ENCODE measurements at places on chromosomes 2 and 18.

DNA sequence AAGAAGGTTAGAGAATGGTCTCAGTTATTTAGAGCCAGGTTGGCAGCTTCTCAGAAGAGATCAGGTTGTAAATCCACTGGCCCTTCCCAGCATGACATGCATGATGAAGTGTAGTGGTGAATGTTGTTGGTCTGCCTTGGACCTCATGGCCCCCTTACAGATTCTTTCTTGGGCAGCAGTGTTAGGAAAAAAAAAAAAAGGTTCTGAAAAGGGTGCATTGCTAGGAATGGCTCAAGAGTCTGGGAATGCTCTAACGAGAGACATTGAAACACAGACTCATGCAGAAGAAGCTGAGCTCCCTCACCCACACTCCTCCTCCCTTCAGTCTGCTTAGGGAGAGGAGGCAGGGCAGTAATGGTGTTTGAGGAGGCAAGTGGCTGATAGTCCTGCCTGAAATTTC, 105.5 kb downstream of the POLE4 start:
- no peak for DNase-seq

- no peak for DNase-seq
Observed at GRCh38 chr2:213789940-213790339, 505.7 kb downstream of the SPAG16 start.

DNA sequence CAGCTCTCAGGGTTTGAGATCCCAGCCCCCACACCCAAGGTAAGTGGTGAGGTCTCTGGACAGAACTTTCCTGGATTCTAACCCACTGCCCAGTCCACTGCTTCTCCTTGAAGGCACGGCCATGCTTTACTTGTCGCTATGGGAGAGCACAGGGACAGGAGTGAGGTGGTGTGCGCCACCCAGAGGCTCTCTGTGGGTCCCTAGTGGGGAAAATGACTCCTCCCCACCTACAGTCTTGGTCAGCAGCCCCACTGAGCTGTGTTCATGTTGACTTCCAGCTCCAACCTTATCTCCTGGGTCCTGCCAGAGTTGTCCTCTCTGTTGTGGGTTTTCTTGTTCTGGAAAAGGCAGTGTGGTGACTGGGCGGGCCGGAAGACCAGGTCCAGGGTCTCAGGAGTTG, 11.1 kb downstream of the TET3 start:
- no peak for DNase-seq

GRCh38 chr2:201866643-201867473, 60.5 kb downstream of the CDK15 start:
- no peak for DNase-seq

GRCh38 chr2:159562248-159562647, 54.1 kb downstream of the BAZ2B start:
- no peak for DNase-seq

GRCh38 chr2:99032001-99032400, 96.0 kb upstream of the CRACDL start:
- DNase-seq: no peak

GRCh38 chr2:8803658-8804379, 33.6 kb downstream of the KIDINS220 start:
- DNase-seq: no peak

DNA sequence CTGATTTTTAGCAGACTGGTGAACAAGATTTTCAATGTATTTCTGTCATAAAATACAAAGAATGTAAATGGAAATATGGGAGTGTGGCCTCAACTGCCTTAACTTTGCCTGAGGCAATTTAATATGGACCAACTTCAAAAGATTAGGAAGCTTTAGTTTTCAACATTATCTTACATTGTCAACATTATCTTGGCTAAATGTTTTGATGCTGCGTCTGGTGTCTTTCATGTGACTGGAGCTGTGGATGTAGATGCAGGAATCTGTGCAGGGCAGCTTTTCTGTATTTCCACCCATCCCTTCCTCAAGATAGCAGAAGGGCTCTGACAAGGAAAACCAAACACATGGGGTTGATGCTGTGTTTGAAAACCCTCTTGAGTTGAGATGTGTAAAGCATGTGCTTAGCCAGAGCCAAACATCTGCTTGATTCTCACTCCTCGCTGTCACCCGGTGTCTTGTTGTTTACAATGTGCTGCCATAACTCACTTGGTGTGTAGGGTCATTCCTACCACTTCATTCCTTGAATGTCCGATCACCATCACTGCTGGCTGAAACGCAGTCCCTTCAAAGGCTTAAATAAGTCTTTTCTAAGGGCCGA, 33.0 kb downstream of the COPS8 start:
- no peak for DNase-seq

- no peak for DNase-seq
Observed at GRCh38 chr2:161068670-161069069, 91.6 kb upstream of the TANK start.

DNA sequence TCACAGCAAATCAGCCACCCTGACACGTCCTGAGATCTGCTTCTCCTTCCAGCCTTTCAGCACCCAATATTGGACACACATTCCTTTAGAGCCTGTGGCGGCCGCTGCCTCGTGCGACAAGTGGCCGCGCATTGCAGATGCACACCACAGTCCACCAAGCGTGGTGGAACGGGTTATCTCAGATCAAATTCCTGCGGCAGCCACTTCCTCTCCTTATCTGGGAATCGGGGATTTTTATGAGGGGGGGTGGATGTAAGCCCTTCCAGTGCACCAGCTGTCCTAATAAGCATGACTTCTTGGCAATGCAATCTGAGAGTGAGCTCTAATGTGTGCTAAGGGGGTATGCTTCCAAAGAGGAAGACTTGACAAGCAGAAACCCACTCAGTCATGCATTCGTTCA, 18.3 kb upstream of the BMP10 start:
- DNase-seq: no peak

DNA sequence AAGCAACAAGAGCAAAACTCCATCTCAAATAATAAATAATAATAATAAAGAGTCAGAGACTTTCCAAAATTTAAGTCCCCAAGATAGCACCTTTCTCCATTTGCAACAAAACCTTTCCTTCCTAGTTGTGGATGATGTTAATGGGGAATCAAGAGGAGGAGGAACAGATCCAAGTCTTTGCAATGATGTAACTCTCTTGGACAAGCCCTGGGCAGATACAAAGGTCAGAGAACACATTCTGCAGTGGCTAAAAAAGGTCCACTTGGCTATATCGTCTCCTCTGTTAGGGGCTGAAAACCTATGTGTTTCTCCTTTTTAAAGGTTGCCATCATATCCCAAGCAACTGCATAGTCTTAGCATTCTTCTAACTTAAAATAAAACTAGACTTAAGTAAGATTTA, 151.1 kb downstream of the TMEM163 start:
- no peak for DNase-seq

DNA sequence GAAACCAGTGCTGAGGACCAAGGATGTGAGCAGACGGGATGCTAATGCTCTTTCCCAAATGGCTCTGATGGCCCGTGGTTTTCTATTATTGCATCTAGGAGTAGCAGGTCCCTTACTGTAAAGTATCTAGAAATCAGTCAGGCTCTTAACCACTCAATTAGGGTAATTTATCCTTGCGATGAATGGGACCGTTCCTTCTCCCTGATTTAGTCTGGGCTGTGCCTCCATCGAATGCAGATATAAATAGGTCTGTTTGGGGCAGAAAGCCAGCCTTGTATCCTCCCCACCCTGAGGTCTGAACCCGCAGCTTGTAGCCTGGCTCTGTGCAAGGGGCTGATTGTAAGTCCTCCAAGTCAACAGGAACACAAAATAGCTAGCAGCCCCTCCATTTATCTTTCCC, 9.5 kb upstream of the SMARCAL1 start:
- no peak for DNase-seq

- DNase-seq: no peak
Observed at GRCh38 chr18:48956356-48956755, 5.6 kb upstream of the SMAD7 start.

DNA sequence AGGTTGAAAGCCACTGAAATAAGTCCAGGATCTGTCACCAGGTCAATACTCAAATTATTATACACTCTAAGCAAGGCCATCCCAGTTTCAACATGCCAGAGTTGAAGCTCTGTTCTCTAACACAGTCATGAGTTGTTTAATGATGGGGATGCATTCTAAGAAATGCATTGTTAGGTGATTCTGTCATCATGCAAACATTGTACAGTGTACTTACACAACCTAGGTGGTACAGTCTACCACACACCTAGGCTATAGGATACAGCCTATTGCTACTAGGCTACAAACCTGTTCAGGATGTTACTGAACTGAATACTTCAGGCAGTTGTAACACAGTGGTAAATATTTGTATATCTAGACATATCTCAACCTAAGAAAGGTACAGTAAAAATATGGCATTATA, 162.2 kb downstream of the BAZ2B start:
- no peak for DNase-seq

DNA sequence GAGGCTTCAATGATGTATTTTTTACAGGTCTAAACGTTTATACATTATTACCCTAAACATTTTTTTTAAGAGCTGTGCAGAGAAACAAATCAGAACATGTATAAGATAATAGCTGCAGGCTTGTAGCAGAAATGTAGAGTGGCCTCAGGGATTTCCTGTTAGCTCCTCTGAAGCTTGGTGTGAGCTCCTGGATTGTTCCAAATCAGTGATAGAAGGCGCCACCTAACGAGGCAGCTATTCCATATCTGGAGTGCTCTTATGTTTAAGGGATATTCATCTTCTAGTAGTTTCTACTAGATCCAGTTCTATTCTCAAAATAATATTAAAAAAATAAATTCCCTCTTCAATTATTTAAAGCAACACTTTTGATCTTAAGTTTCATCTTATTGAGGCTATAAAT, 93.1 kb downstream of the LRP1B start:
- DNase-seq: peak; percentile 20

- no peak for DNase-seq
Observed at GRCh38 chr2:222232372-222232771, 66.4 kb downstream of the PAX3 start.

DNA sequence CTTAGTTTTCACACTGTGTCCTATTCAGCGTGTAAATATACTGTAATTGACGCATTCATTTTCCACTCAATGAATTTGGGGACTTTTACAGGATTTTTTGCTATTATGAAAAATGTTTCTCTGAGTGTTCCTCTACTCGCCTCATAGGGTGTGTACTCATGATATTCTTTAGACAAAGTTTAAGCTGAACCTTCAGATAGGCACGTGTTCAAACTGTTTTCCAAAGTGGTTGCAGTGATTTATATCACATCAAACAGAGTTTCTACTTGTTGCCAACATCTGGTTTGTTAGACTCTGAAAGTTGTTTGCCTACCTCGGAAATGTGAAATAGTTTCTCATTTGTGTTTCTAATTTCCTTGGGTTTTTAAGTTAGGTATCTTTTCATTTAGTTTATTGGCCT, 46.4 kb upstream of the IL1R1 start:
- DNase-seq: no peak

DNA sequence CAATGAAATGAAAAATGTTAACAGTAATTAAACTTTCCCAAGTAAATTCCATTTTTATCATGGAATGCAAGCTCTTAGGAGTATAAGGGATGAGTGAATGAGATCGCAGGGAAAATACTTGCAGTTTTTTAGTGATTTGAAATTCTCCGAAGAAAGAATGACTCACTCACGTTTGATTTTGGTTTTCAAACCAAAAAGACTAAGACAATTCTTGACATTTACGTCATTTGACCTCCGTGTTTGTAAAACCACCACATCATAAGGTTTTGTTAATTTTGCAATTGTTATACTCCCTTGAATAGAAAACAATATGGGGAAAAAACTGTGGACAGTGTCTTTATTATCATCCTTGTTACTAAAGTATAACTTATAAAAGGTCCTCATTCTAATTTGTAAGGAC, 29.4 kb downstream of the COL4A4 start:
- no peak for DNase-seq

DNA sequence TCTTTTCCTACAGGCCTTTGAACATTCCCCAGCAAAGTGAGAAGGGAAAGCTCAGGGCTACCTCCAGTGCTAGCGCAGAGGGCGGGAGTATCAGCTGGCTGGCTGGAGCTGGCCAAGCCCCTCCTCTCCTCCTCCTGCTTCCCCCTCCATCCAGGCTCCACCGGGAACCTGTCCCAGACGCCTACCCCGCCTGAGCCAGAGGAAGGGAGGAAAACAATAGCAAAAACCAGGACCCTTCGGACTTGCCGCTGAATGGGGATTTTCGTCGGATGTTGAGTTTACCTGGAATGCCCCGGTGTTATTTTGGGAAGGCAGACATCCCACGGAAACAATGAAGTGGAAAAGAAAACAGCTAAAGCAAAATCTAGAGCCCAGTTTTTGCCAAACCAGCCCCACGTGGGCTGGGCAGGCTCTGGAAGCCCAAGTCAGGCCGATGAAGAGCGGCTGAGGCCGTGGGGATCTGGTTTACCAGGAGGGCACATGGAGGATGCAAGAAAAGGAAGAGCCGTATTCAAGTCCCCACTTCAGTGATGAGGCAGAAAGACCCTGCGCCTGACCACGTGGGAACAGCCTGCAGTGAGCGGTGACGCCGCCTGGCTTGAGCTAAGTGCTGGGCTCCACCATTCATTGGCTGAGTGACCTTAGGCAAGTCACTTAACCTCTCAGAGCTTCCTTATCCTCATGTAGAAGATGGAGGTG, 100.4 kb upstream of the LCLAT1 start:
- no peak for DNase-seq

DNA sequence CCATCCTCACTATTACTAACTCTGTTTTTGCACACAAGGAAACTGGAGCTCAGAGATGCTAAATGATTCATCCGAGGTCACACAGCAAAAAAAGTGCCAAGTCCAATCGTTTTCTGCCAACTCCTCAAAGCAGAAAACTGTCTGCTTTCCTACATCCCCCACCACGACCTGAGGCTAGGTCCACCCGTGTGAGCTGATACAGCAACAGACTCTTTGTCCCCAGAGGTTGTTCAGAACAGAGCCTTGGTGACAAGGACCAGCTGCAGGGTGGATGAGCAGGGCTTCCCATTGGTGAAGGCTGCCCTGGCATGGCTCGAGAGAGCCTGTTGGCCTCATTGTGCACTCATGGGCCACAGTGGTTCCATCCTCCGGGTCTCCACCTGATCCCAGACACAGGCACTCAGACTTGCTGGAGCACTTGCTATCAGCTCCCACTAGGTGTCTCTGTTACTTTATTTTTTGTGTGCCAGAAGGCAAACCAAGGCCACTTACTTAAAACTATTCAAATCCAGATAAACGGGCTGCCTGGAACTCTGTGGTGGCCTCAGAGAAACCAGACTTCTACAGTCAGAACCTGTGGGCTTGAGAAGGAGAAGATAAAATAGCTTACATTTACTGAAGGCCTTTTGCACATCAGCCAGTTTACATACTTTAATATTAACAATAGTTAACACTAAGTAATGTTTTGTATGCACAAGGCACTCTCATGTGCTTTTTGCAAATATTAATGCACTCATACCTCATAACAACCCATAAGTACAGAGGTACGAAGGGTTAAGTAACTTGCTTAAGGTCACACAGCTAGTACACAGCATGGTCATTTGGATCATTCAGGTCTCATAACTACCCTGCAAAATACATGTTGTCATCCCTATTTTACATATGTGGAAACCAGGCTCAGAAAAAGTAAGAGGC, 62.9 kb upstream of the CTIF start:
- peak; percentile 26 for DNase-seq

DNA sequence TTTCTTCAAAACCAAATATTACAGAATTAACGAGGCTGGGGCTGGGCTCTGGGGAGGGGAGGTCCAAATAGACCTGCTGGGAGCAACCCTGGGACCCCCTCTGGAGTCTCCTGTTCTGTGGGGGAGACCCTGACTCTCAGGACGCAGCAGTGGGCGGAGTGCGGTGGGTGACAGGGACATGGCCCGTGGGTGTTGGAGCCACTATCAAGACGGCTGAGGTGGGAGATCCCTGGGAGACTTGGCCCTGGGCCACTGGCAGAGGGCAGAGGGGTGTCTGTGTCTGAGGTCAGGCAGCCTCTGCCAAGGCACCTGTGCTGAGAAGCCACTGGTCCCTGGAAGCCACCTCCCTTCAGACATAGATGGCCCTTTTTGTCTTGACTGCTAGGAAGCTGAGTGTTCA, 79.5 kb upstream of the CTDP1 start:
- DNase-seq: no peak

Data from caudate nucleus (tissue), 63 donors.